Posterior cingulate gyrus (tissue), 11 donors: ENCODE measurements at places on chromosomes 7 and 10.

DNA sequence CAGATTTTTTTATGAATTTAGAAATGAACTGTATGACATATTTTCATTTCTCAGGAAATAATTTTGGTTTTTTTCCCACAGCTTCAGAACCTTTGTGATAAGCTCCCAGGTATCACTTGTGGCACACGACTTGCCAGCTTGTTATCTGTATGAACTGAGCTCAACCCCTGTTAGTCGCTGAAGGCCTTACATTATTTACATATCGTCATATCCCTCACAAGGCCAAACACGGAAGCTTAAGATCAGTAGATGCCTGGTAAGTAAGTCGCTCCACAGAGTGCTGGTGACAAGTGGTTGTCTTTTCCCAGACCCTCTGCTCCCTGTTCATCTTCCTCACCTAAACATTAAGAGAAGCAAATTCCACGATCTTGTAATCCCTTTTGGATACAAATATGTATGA is 55.2 kb downstream of the RAPGEF5 start:
- DNase-seq = no peak

- DNase-seq = no peak
These were observed 16.7 kb downstream of the LIPF start for GRCh38 chr10:88680958-88681357.

GRCh38 chr10:91214911-91215310 is 5.6 kb upstream of the PCGF5 start:
- no peak for DNase-seq

- no peak for DNase-seq
These were observed 83.8 kb downstream of the TEX36 start for GRCh38 chr10:125599194-125599593.

DNA sequence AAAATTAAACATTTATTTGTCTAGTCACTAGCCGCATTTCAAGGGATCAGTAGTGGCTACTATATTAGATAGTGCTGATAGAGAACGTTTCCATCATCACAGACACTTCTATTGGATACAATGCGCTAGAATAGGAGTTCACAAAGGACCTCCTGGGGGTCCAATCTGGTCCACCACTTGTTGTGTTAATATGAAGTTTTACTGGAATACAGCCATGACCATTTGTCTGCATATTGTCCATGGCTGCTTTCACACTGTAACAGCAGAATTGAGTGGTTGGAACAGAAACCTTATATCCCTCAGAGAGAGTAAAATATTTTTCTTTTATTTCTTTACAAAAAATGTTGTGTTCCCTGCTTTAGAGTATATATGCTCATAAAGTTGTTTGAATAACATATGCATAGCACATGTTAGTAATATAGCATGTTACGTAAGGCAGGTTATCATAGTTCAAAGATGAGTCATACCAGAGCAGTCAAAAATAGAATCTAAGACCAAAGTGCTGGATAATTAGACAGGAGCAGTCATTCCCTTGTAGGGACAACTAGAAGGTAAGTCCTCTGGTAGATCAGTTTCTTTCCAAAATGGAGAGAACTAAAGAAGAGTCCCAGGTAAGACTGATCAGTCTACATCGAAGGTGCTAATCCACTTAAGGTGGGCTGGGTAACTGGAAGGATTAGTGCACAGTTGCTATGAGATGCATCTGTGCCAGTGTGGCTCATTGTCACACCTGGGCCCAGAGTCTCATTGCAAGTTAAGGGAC is 14.9 kb downstream of the BZW2 start:
- DNase-seq = no peak
